Thyroid gland (tissue), 4 donors: ENCODE measurements at places on chromosomes 2 and 18. TPM values are rescaled to one million over a fixed set of nuclear protein-coding genes. Genes with fewer than 3 reads are reported as not detected.

GRCh38 chr2:128252501-128252900, 66.2 kb downstream of the HS6ST1 start:
- no peak for DNase-seq
- no peak overlapping the region for H3K27ac ChIP-seq
- no peaks in the 10 kb centered on the region for H3K27me3 ChIP-seq
- no peaks in the 10 kb centered on the region for H3K36me3 ChIP-seq
- no peak overlapping the region for H3K4me3 ChIP-seq

GRCh38 chr2:221225752-221226151, 346.4 kb downstream of the EPHA4 start:
- H3K4me3 ChIP-seq: no peak overlapping the region
- H3K27ac ChIP-seq: no peak overlapping the region
- H3K27me3 ChIP-seq: no peaks in the 10 kb centered on the region
- no peak for DNase-seq
- H3K36me3 ChIP-seq: no peaks in the 10 kb centered on the region
- peaks cover 3% of the 10 kb centered on the region for H3K4me1 ChIP-seq

- no peaks in the 10 kb centered on the region for H3K27me3 ChIP-seq
- no peak overlapping the region for H3K27ac ChIP-seq
- H3K4me1 ChIP-seq: peaks cover 13% of the 10 kb centered on the region
- DNase-seq: peak; percentile 22
Measured at GRCh38 chr2:134070281-134070741, 183.6 kb upstream of the MGAT5 start.

DNA sequence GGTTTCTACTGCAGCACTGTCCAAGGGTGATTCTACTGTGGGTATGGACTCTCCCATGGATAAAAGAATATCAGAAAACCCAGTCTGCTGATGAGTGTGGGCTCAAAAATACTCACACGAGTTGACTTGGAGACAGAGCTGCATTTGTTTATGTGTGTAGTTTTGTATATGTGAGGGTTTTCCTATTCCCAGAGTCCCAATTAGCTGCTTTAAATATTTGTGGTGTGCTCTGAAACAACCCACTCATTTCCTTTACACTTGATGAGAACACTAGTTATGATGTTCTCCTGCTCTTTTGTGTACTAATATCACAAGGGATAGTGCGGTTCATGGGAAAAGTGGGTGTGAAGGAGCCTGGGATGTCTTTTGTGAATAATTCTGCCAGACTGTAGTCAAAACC, 337.3 kb downstream of the PLCL1 start:
- no peaks in the 10 kb centered on the region for H3K27me3 ChIP-seq
- H3K27ac ChIP-seq: no peak overlapping the region
- H3K4me3 ChIP-seq: no peak overlapping the region

GRCh38 chr2:3451926-3452671, 67.2 kb downstream of the ADI1 start:
- H3K4me1 ChIP-seq: peaks cover 58% of the 10 kb centered on the region
- DNase-seq: peak; percentile 94
- H3K27ac ChIP-seq: peak overlapping the region; percentile 86
- no peaks in the 10 kb centered on the region for H3K27me3 ChIP-seq

DNA sequence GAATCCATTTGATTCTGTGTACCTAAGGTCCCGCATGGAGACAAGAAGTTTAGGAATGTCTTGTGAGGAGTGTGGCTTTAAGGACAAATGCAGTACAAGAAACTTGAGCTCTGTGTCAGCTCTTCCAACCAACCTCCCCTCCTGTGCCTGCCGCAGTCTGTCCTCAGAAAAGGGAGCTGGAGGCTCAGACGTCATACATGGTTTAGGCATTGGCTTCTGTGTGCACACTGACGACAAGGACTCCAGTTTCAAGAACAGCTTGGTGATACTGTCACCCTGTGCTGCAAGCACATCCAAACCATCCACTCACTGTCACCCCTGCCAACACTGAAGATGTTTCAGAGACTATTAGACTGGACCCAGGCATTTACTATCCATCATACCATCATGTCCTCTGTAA, 470.4 kb downstream of the IRS1 start:
- H3K36me3 ChIP-seq: no peaks in the 10 kb centered on the region
- H3K4me3 ChIP-seq: no peak overlapping the region
- H3K27me3 ChIP-seq: no peaks in the 10 kb centered on the region
- no peak for DNase-seq
- no peaks in the 10 kb centered on the region for H3K4me1 ChIP-seq

DNA sequence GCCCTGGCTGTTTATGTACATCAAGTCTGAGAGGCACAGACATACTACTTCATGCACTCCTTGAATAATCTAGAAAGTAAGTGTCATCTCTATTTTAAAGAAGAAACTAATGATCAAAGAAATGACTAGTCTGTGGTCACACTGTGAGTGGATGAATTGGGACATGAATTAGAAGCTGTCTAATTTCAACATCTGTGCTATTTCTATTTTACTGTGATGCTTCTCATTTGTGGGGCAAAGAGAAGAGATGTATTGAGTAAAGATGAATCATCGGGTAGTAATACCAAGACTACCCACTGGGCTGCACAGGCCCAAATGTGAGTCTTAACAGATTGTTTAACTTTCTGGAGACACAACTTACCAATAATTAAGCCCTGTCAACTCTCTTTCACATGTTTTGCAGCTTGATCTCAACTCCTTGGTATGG, 42.4 kb upstream of the MTIF2 start:
- H3K4me1 ChIP-seq: no peaks in the 10 kb centered on the region
- H3K27ac ChIP-seq: no peak overlapping the region
- peaks cover 6% of the 10 kb centered on the region for H3K36me3 ChIP-seq
- H3K27me3 ChIP-seq: no peaks in the 10 kb centered on the region

DNA sequence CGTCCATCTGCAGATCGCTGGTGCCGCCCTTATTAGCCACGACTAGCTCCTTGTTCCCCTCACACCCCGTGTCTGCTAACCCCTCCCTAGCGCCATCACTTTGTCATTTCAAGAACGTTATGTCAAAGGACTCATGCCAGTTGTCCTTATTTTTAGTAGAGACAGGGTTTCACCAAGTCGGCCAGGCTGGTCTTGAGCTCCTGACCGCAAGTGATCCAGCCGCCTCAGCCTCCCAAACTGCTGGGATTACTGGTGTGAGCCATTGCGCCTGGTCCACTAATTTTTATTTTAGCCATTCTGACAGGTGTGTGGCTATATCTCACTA, 138.9 kb upstream of the HDAC4 start:
- DNase-seq: no peak
- no peaks in the 10 kb centered on the region for H3K4me1 ChIP-seq
- H3K27me3 ChIP-seq: no peaks in the 10 kb centered on the region

- H3K4me1 ChIP-seq: peaks cover 35% of the 10 kb centered on the region
- H3K27ac ChIP-seq: no peak overlapping the region
- H3K4me3 ChIP-seq: no peak overlapping the region
- DNase-seq: no peak
- no peaks in the 10 kb centered on the region for H3K27me3 ChIP-seq
Measured at GRCh38 chr2:109350526-109350925, 221.5 kb downstream of the SH3RF3 start.

DNA sequence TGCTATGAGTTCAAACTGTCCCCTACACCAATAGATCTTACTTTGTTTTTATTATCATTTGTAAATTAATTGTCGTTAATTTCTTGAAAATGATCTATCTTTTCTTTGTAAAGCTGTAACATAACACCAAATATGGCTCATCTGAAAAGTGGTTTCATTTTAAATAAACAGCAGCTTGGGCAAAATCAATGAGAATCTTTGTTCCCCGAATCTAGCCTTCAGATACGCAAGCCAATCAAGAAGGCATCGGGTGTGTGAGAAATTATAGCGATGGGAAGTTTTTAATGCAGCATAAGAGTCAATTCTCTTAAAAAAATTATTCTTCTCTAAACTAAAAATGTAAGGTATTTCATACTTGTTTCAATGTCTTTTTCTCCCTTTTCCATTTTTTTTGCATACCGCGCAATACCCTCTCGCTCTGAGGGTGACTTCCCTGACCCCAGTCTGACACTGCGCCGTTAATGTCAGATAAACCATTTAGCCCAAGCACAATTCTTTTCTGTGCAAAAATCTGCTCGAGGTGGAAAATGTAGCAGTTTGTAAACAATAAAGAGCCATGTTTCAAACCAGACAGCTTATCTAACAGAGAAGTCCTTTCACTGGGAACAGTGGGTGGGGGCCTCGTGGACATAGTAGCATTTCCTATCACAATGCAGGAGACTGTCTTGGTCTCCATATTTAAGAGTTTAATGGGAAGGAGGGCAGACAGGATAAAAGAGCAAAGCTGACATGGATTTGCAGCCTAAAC, 129.4 kb downstream of the TCF4 start:
- no peak overlapping the region for H3K27ac ChIP-seq
- no peaks in the 10 kb centered on the region for H3K36me3 ChIP-seq
- H3K4me3 ChIP-seq: no peak overlapping the region
- no peaks in the 10 kb centered on the region for H3K4me1 ChIP-seq

GRCh38 chr2:20588918-20589871, 61.7 kb downstream of the HS1BP3 start:
- H3K4me3 ChIP-seq: no peak overlapping the region
- no peak overlapping the region for H3K27ac ChIP-seq
- peaks cover 15% of the 10 kb centered on the region for H3K4me1 ChIP-seq
- no peaks in the 10 kb centered on the region for H3K36me3 ChIP-seq
- H3K27me3 ChIP-seq: no peaks in the 10 kb centered on the region

DNA sequence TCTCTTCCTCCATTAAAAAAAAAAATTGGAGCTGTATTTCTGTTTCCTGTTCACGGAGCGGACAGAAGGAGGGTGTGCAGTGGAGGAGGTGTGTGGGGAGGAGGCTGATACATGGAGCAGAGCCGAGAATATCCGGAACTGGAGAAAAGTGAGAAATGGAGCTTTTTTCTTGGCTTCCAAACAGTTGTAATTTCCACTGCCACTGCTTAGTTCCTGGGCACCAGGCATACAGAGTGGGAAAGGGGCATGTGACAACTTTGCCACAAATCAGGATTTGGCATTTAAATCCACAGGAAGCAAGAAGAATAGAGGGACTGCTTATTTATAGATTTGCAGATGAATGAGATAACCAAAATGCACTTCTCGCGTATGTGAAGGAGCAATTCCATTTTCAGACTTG, 71.2 kb downstream of the BCL11A start:
- H3K27me3 ChIP-seq: no peaks in the 10 kb centered on the region
- no peaks in the 10 kb centered on the region for H3K4me1 ChIP-seq
- no peak for DNase-seq
- no peaks in the 10 kb centered on the region for H3K36me3 ChIP-seq

DNA sequence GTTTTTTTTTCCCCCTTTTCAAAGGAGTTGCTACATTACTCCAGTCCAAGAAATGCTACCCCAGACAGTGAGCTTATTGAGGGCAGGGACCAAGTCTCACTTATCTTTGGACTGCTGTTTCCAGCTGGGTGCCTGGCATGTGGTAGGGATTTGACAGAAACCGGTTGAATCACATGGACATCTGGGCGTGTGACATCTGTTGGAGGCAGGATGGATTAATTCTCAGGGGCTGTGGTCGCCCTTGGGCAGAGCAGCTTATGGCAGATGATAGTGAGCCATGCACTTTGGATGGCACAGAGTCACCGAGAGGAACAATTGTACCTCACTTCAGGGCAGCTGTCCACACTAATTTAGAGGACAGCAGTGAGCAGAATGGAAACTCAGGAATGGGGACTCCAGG, 254.6 kb upstream of the ID2 start:
- no peaks in the 10 kb centered on the region for H3K36me3 ChIP-seq
- H3K4me3 ChIP-seq: no peak overlapping the region
- no peak overlapping the region for H3K27ac ChIP-seq
- H3K4me1 ChIP-seq: no peaks in the 10 kb centered on the region
- no peak for DNase-seq
- no peaks in the 10 kb centered on the region for H3K27me3 ChIP-seq

The MC2R gene
- total RNA-seq: not detected

The CCT7 gene
- 175 TPM for total RNA-seq

The CTAGE1 gene
- not detected for total RNA-seq

The PJVK gene
- total RNA-seq: 7.3 TPM
